ENCODE measurements at places on chromosomes 6 and 20.

GRCh38 chr6:121485359-121485811, 49.9 kb downstream of the GJA1 start:
- no peak overlapping the region for H3K4me3 ChIP-seq
- H3K4me1 ChIP-seq, result peaks cover 13% of the 10 kb centered on the region
- no peak overlapping the region for H3K27ac ChIP-seq
- no peaks in the 10 kb centered on the region for H3K36me3 ChIP-seq

DNA sequence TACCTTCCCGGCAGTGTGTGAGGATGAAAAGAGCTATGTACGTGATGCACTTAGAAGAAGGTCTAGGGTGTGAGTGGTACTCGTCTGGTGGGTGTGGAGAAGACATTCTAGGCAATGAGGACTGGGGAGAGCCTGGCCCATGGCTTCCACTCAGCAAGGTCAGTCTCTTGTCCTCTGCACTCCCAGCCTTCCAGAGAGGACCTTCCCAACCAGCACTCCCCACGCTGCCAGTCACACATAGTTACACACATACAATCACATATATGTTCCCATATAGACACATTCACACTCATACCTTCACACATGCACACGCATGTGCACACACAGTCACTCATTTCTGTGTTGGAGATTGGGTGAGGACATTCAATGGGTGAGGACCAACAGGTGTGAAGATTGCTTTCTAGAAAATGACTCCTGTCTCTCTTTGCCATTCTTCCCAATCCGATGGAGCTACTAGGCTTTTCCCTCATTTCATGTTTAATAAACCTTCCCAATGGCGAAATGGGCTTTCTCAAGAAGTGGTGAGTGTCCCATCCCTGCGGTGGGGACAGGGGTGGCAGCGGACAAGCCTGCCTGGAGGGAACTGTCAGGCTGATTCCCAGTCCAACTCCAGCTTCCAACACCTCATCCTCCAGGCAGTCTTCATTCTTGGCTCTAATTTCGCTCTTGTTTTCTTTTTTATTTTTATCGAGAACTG, 30.4 kb downstream of the SRSF3 start:
- H3K36me3 ChIP-seq, result peaks cover 5% of the 10 kb centered on the region
- no peak overlapping the region for H3K4me3 ChIP-seq
- H3K27me3 ChIP-seq, result no peaks in the 10 kb centered on the region
- peaks cover 25% of the 10 kb centered on the region for H3K4me1 ChIP-seq
- DNase-seq, result no peak

DNA sequence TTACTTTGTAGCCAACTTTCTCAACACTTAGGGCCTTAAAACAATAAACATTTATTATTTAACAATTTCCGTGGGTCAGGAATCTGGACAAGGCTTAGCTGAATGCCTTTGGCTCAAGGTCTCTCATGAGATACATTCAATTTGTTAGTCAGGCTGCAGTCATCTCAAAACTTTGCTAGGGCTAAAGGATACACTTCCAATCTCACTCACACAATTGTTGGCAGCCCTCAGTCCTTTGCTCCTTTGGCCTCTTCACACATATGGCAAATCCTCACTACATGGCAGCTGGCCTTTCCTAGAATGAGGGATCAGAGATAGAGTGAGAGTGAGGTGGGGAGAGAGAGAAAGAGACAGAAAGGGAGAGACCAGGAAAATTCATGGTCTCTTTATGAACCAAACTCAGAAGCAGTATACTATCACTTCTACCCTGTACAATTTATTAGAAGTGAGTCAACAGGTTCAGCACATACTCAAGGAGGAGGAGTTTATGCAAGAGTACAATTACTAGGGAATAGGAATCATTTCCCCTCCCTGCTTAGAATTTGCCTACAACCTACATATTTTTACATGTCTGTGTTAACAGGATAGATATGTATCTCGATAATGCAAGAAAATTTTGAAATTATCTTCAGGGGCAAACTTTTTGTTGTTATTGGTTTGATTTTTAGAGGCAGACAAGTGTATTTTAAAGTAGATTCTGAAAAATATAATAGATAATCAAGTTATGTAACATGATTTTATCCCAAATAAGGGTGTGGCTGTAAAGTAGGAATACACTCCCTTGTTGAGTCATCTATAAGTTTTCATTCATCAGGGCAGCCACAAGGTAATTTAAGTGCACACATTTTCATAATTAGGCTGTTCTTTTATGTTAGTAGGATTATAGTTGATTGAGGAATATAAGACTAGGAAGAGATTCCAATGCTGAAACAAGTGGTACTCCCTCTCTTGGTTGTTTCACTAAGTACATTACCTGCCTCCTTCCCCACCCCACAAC, 85.9 kb upstream of the HMGCLL1 start:
- no peak overlapping the region for H3K4me3 ChIP-seq
- no peak for DNase-seq
- no peaks in the 10 kb centered on the region for H3K36me3 ChIP-seq
- no peaks in the 10 kb centered on the region for H3K4me1 ChIP-seq

GRCh38 chr6:17630511-17631073, 30.5 kb downstream of the FAM8A1 start:
- peak; percentile 30 for DNase-seq
- H3K27me3 ChIP-seq, result no peaks in the 10 kb centered on the region
- peaks cover 20% of the 10 kb centered on the region for H3K4me1 ChIP-seq
- H3K4me3 ChIP-seq, result no peak overlapping the region
- H3K27ac ChIP-seq, result no peak overlapping the region

- H3K27ac ChIP-seq, result no peak overlapping the region
- no peaks in the 10 kb centered on the region for H3K4me1 ChIP-seq
- no peak overlapping the region for H3K4me3 ChIP-seq
- H3K27me3 ChIP-seq, result no peaks in the 10 kb centered on the region
- no peak for DNase-seq
These were observed 146.8 kb downstream of the EYA2 start for GRCh38 chr20:47041396-47041899.

- peak overlapping the region; percentile 85 for H3K27ac ChIP-seq
- peaks cover 10% of the 10 kb centered on the region for H3K36me3 ChIP-seq
- peak; percentile 89 for DNase-seq
- H3K27me3 ChIP-seq, result no peaks in the 10 kb centered on the region
- H3K4me1 ChIP-seq, result peaks cover 33% of the 10 kb centered on the region
- H3K4me3 ChIP-seq, result peak overlapping the region; percentile 84
These were observed 492 bp upstream of the RNF39 start for GRCh38 chr6:30075790-30076732.

GRCh38 chr6:149320796-149321195, 3.3 kb downstream of the TAB2 start:
- no peaks in the 10 kb centered on the region for H3K36me3 ChIP-seq
- H3K27me3 ChIP-seq, result no peaks in the 10 kb centered on the region
- H3K4me3 ChIP-seq, result no peak overlapping the region
- no peak for DNase-seq
- H3K27ac ChIP-seq, result no peak overlapping the region

- no peak for DNase-seq
- no peak overlapping the region for H3K27ac ChIP-seq
- peaks cover 75% of the 10 kb centered on the region for H3K27me3 ChIP-seq
- no peak overlapping the region for H3K4me3 ChIP-seq
These were observed 139.0 kb downstream of the PRDM13 start for GRCh38 chr6:99745651-99746050.

GRCh38 chr20:62780696-62781095, 15.6 kb upstream of the MRGBP start:
- H3K36me3 ChIP-seq, result no peaks in the 10 kb centered on the region
- H3K4me3 ChIP-seq, result no peak overlapping the region
- H3K4me1 ChIP-seq, result peaks cover 10% of the 10 kb centered on the region
- no peak for DNase-seq
- H3K27me3 ChIP-seq, result no peaks in the 10 kb centered on the region

GRCh38 chr20:51522207-51522606, 20.3 kb downstream of the NFATC2 start:
- no peaks in the 10 kb centered on the region for H3K27me3 ChIP-seq
- H3K4me3 ChIP-seq, result no peak overlapping the region
- no peak for DNase-seq
- no peaks in the 10 kb centered on the region for H3K4me1 ChIP-seq

- no peak for DNase-seq
- H3K27me3 ChIP-seq, result peaks cover 73% of the 10 kb centered on the region
- H3K4me1 ChIP-seq, result peaks cover 5% of the 10 kb centered on the region
These were observed 76.7 kb downstream of the DACT2 start for GRCh38 chr6:168242940-168243225.

GRCh38 chr6:82704045-82704444, 340.4 kb downstream of the TPBG start:
- no peak overlapping the region for H3K4me3 ChIP-seq
- DNase-seq, result peak; percentile 29
- H3K4me1 ChIP-seq, result no peaks in the 10 kb centered on the region
- H3K36me3 ChIP-seq, result no peaks in the 10 kb centered on the region
- no peaks in the 10 kb centered on the region for H3K27me3 ChIP-seq

- no peaks in the 10 kb centered on the region for H3K27me3 ChIP-seq
- H3K27ac ChIP-seq, result no peak overlapping the region
- H3K4me3 ChIP-seq, result no peak overlapping the region
- peak; percentile 11 for DNase-seq
These were observed 521.6 kb downstream of the CD83 start for GRCh38 chr6:14638906-14639761.

DNA sequence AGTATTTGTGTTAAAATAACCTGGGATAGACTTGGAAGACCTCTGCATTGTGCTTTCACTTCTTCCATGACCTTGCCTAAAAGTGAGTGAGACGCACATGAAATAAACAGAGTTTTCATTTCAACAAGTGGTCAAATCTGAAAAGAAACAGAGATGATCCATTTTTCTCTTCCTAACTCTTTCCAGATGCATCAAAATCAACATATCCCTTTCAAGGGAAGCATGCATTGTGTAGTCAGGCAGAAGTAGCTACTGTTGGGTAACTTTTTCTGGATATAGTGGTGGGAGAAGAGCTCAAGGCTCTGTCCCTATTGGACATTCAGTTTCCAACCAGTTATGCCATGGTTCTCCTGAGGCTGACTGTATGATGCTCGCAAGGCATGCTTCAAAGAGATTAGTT, 233.0 kb upstream of the JAG1 start:
- no peaks in the 10 kb centered on the region for H3K27me3 ChIP-seq
- no peaks in the 10 kb centered on the region for H3K36me3 ChIP-seq
- H3K4me1 ChIP-seq, result no peaks in the 10 kb centered on the region

GRCh38 chr6:33987531-33988021, 158.3 kb downstream of the GRM4 start:
- no peak overlapping the region for H3K4me3 ChIP-seq
- no peak overlapping the region for H3K27ac ChIP-seq
- peaks cover 42% of the 10 kb centered on the region for H3K27me3 ChIP-seq
- H3K4me1 ChIP-seq, result no peaks in the 10 kb centered on the region
- H3K36me3 ChIP-seq, result no peaks in the 10 kb centered on the region
- no peak for DNase-seq

GRCh38 chr6:132270726-132271402, 130.4 kb downstream of the MOXD1 start:
- H3K36me3 ChIP-seq, result no peaks in the 10 kb centered on the region
- H3K4me1 ChIP-seq, result no peaks in the 10 kb centered on the region
- no peak overlapping the region for H3K4me3 ChIP-seq
- no peak overlapping the region for H3K27ac ChIP-seq
- DNase-seq, result no peak
- no peaks in the 10 kb centered on the region for H3K27me3 ChIP-seq
